ENCODE measurements at places on chromosomes 16 and 17.

DNA sequence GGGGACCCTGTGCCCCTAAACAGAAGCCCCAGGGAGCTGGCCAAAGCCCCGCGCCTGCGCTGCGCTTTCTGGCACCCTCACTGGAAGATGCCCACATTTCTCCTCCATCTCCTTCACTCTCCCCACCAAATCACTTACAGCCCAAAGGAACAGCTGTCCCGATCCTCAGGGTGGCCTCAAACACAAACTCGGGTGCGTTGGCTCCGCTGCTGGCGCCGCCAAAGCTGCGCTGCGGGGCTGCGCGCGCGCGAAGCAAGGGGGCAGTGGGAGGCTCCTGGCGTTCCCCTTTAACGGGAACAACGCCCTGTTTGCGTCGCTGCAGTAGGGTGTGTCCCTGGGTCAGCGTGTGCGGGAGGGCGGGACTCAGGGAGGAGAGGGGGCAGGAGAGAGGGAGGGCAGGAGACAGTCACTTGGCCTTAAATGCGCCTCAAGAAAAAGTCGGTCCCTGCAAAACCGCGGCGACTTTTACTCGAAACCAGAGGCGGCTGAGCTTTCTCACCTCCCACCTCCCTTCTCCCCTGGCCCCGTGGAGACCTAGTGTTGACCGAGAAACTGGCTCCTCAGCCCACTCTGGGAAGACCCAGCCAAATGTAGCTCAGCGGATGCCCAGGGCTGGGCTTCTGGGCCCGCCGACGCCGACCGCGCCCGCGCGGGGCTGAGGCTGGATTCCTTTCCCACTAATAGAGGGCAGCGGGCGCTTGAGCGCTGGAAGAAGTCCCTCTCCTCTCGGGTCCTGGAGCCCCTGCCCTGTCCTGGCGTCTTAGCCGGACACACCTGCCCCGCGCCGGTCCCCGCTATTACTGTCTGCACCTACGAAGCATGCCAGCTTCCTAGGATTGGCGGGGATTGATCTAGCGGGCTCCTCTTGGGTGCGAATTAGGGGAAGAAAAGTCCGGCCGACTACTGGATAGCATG is 2.6 kb downstream of the PMP22 start:
- H3K36me3 ChIP-seq, result no peaks in the 10 kb centered on the region
- H3K27me3 ChIP-seq, result peaks cover 87% of the 10 kb centered on the region
- H3K4me3 ChIP-seq, result peak overlapping the region; percentile 88
- no peaks in the 10 kb centered on the region for H3K4me1 ChIP-seq
- no peak overlapping the region for H3K27ac ChIP-seq

DNA sequence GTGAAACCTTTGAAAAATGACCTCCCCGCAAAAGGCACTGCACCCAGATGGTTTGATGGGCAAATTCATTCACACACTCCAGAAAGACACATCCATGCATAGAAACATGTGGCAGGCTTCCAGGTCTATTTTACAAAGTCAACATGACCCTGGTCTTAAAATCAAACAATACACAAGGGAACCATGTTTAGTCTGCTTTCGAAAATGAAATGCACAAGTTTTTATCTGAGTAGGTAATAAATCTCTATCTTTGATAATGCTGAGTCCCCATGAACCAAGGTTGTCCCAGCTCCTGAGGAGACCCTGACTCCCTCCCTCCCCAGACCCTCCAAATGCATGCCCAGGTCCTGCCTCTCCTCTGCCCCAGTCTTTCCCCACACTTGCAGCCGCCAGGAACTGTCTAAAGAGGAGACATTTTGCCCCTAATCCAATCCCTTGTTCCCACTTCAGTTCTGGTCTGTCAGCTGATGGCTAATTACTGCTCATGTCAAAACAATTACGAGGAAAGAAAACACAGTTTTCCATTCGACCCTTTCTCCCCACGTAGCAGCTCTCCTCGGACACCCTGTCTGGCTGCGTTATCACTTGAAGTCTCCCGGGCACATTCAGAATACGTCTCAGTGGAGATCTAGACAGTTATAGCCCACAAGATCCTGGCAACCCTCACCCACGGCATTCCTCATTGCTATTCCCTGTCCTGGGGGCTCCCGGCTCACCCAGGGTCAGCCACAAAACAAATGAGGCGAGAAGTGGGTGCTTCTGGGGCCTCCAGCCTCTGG is 68.8 kb upstream of the RCVRN start:
- no peak overlapping the region for H3K4me3 ChIP-seq
- no peaks in the 10 kb centered on the region for H3K36me3 ChIP-seq
- H3K27me3 ChIP-seq, result no peaks in the 10 kb centered on the region
- DNase-seq, result peak; percentile 51

DNA sequence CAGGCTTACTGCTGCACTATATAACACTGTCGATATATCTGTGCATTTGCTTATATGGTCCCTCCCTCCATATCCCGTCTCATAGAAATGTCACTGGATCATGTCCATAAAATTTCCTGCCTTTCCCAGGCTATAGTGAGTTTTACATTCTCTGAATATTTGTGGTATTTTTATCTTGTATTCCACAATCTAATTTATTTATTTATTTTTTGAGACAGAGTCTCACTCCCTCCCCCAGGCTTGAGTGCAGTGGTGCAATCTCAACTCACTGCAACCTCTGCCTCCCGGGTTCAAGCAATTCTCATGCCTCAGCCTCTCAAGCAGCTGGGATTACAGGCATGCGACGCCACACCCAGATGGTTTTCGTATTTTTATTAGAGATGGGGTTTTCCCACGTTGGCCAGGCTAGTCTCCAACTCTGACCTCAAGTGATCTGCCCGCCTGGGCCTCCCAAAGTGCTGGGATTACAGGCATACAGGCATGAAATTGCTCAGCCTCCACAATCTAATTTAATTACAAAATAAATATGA is 12.9 kb downstream of the TRIM37 start:
- DNase-seq, result no peak
- no peaks in the 10 kb centered on the region for H3K27me3 ChIP-seq
- H3K4me1 ChIP-seq, result no peaks in the 10 kb centered on the region
- H3K36me3 ChIP-seq, result peaks cover 23% of the 10 kb centered on the region

DNA sequence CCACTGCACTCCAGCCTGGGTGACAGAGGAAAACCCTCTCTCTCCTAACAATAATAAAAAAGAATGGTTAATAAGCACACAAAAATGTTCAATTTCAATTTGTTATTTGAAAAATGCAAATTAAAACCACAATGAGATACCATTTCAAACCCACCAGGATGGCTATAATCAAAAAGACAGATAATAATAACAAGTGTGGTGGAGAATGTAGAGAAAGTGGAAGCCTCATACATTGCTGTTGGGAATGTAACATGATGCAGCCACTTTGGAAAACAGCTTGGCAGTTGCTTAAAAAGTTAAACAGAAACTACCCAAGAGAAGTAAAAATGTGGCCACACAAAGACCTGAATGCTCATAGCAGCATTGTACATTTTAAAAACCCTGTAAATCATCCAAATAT is 51.8 kb upstream of the MAP3K14 start:
- peaks cover 4% of the 10 kb centered on the region for H3K4me1 ChIP-seq
- no peak overlapping the region for H3K4me3 ChIP-seq
- H3K27ac ChIP-seq, result no peak overlapping the region
- no peak for DNase-seq
- no peaks in the 10 kb centered on the region for H3K36me3 ChIP-seq
- H3K27me3 ChIP-seq, result no peaks in the 10 kb centered on the region

GRCh38 chr16:2058420-2058819 is 10.6 kb downstream of the TSC2 start:
- no peak overlapping the region for H3K4me3 ChIP-seq
- H3K27ac ChIP-seq, result peak overlapping the region; percentile 11
- H3K4me1 ChIP-seq, result no peaks in the 10 kb centered on the region
- no peak for DNase-seq
- H3K36me3 ChIP-seq, result no peaks in the 10 kb centered on the region
- H3K27me3 ChIP-seq, result no peaks in the 10 kb centered on the region

DNA sequence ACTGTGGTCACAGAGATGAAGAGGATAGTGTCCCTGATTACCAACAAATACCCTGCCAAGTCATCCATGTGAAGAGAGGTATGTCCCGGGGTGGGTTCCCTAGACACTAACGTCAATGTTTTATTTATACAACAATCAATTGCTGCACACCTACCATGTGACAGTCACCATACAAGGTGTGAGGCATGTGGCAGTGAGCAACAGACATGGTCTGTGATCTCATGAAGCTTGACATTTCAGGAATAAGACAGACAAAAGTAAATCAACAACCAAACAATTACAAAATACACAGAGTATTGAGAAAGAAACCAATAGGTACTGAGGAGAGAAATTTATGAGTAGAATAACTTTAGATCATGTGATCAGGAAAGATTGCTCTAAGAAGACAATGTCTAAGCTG is 268.6 kb downstream of the MRTFB start:
- no peaks in the 10 kb centered on the region for H3K36me3 ChIP-seq
- no peaks in the 10 kb centered on the region for H3K27me3 ChIP-seq
- DNase-seq, result no peak
- no peak overlapping the region for H3K4me3 ChIP-seq
- H3K27ac ChIP-seq, result no peak overlapping the region

DNA sequence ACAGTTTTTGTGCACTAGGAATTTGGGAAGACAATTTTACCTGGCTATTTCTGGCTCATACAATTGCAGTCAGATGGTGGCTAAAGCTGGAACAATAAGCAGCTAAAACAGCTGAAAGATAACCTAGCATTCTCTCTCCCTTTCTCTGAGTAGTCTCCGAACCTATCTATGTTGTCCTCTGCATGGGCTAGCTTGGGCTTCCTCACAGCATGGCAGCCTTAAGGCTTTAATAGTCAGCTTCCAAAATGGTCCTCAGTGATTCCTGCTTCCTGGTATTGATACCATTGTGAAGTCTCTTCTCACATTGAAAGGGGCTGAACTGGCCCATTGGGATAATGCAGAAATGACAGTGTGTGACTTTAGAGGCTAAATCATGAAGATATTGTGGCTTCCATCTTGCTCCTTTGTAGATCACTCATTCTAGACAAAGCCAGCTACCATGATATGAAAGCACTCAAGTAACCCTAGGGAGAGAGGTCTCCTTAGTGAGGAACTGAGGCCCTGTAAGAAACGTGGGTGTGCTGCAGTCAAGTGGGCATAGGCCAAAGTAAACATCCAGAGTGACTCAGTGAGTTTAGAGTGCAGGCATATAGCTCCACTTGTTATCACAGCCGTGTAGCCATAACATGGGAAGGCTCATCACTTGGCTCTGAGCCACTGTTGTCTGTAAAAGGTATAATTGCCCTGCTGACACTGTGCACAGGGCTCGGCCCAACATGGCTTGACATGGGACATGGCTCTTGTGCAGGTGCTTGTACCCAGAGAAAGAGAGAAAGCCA is 5.5 kb upstream of the VKORC1 start:
- H3K27me3 ChIP-seq, result no peaks in the 10 kb centered on the region
- no peak overlapping the region for H3K27ac ChIP-seq
- no peaks in the 10 kb centered on the region for H3K4me1 ChIP-seq
- no peak for DNase-seq
- H3K4me3 ChIP-seq, result no peak overlapping the region

DNA sequence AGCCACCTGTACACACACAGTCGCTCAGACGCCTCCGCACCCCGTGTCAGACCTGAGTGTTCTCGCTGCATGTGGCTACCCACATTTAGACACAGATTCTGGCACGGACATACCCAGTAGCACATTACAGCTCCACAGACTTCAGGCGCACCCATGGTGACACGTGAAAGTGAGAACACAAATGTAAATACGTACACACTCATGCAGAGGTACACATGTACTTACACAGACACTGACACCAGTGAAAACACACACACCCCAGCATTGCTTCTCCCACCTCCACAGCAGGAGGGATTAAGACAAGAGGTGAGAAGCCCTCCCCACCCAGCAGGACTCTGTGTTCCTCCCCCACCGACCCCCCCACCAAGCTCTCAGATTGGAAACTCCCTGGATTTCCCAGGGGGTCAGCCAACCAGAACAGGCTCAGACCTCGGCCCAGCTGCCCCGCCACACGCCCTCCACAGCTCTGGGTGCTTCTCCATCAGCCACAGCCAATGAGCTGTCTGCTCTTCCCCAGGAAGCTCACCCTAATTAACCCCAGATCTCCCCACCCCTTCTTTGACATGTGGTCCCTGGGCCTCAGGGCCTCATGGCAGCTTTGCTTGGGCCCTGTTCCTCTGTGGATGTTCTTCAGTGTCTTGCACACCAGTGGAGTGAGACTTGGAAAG is 5.3 kb upstream of the FOXN1 start:
- H3K27me3 ChIP-seq, result peaks cover 8% of the 10 kb centered on the region
- DNase-seq, result no peak
- no peaks in the 10 kb centered on the region for H3K36me3 ChIP-seq
- H3K27ac ChIP-seq, result no peak overlapping the region
- H3K4me3 ChIP-seq, result no peak overlapping the region

- peaks cover 17% of the 10 kb centered on the region for H3K36me3 ChIP-seq
- H3K4me3 ChIP-seq, result peak overlapping the region; percentile 100
- H3K4me1 ChIP-seq, result no peaks in the 10 kb centered on the region
- peak; percentile 63 for DNase-seq
Measured at GRCh38 chr16:24540602-24541210, 1.3 kb downstream of the RBBP6 start.

- no peak overlapping the region for H3K27ac ChIP-seq
- peaks cover 3% of the 10 kb centered on the region for H3K4me1 ChIP-seq
- peak; percentile 41 for DNase-seq
- H3K36me3 ChIP-seq, result no peaks in the 10 kb centered on the region
- H3K4me3 ChIP-seq, result no peak overlapping the region
Measured at GRCh38 chr17:28957992-28958355, 6.7 kb upstream of the PHF12 start.

DNA sequence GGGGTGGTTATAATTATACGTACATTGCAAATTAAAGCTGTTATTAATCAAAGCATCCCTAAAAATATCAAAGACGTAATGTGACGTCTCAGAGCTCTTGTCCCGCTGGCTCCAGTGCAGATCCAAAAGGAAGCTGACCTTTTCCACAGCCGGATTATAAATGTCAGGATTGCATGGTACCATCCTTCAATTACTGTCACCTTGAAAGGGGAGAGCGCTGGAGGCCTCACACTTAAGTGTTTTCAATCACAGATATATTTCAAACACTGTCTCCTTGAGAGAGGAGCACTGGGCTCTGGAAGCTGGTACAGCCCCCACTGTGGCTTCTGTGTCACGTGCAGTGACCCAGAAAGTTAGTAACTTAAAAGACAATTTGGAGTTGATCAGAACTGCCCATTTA is 94.2 kb downstream of the AIPL1 start:
- DNase-seq, result peak; percentile 17
- H3K27me3 ChIP-seq, result no peaks in the 10 kb centered on the region
- H3K36me3 ChIP-seq, result no peaks in the 10 kb centered on the region
- H3K4me3 ChIP-seq, result no peak overlapping the region
- H3K4me1 ChIP-seq, result no peaks in the 10 kb centered on the region
